ENCODE measurements at places on chromosomes 12 and 14.
A peak's percentile ranks its signal among the peaks of the same experiment; 100 is the strongest.

DNA sequence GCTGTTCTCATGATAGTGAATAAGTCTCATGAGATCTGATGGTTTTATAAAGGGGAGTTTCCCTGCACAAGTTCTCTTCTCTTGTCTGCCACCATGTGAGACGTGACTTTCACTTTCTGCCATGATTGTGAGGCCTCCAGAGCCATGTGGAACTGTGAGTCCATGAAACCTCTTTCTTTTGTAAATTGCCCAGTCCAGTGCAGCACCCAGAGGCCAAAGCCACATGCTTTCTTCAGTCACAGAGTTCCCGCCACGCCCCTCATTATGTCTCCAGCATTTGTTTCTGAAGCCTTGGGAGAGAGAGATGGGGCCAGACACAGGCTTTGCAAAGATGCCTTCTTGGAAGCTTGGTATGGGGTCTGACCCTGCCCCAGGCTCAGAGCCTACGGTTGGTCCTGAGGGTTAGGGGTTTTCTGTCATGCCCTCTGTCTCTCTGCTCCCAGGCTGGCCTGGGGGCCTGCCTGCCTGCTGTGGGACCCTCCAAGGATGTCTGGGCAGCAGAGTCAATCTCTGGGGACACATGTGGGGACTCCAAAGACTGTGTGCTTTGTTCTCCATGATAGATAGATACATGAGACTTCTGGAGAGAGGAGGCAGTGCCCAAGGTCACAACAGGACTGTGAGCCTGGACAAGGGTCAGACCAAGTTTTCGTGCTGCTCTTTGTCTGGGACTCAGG lies 114.1 kb upstream of the PRMT8 start:
- no peak for DNase-seq

DNA sequence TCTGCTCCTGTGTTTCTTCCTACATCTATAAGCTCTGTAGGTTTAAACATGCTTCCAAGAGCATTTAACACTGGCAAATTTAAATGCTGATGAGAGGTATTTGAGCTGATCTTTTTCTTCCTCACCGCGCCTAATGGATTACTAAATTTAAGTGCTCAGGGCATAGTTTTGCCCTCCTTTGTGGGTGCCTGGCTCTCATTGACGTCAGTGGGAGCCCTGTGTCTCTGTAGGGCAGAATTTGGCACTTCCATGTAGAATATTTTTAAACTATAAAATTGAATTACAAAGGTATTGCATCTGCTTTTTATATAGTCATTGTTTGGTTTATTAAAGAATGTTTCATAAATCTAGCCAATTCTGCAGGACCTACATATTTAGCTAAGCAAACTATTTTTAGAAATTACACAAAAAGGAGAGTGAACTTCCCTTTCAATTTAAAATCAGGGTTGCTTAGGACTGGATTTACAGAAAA lies 444.8 kb downstream of the AEBP2 start:
- no peak for DNase-seq

- DNase-seq = no peak
These were observed 186.5 kb upstream of the LHX5 start for GRCh38 chr12:113658006-113658655.

- no peak for DNase-seq
These were observed 41.3 kb upstream of the TMTC2 start for GRCh38 chr12:82645414-82645813.

- DNase-seq = no peak
These were observed 42.2 kb downstream of the PLXNC1 start for GRCh38 chr12:94190623-94191022.

- no peak for DNase-seq
These were observed 2.0 kb upstream of the CHURC1 start for GRCh38 chr14:64912261-64912660.

- no peak for DNase-seq
These were observed 47.7 kb upstream of the PAPLN start for GRCh38 chr14:73189651-73190050.

DNA sequence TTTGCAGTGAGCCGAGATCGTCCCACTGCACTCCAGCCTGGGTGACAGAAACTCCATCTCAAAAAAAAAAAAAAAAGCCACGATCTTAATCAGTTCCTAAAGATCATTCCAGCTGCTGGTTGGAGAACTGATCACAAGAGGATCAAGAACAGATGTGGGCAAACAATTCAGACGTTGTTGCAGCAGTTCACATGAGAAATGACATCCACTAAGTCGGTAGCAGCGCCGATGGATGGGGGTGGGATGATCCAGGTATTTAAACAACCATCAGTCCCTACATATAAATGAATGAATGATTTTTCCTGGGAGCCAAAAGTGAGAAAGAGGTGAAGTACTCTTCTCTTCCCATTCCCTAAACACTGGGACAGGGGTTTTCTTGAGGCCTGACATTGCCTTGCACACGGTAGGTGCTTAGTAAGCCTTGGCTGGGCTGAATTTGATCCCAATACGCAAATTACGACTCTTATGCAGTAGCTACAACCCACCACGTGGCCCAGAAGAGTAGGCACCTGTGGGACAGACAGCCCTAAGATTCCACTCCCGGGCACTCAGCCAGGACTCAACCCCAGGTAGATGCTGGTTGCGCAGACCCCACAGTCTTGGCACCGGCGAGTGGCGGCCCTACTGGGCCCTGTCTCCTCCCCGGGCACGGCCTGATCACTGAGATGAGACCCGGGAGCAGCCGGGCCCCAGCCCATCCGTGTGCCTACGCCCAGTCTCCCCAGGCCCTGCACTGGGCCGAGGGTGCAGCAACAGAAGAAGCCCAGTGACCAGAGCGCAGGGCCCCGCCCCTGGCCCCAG lies 565 bp downstream of the SPRYD3 start:
- no peak for DNase-seq

GRCh38 chr12:120118321-120119061 lies 1.9 kb upstream of the RAB35 start:
- no peak for DNase-seq

- DNase-seq = peak; percentile 78
These were observed 42.9 kb upstream of the EEA1 start for GRCh38 chr12:92971859-92972524.

- DNase-seq = no peak
These were observed 114.5 kb downstream of the RPAP3 start for GRCh38 chr12:47591361-47591791.

DNA sequence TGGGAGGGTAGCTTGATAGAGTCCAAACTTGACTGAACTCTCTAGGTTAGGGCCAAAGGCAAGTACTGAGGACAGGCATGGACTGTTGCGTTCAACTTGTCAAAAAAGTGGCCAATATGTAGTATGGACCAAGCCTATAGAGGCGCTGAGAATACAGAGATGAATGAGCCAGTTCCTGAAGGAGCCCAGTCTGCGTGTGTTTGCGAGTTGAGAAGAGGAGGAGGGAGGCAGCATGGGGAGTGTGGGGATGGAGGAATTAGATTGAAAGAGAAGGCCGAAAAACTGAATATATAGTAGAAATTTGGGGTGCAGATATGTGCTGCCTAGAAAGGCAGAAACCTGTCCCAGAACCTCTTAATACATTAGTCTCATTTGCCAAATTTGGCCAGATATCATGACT lies 412.4 kb downstream of the PCNX1 start:
- peak; percentile 11 for DNase-seq

DNA sequence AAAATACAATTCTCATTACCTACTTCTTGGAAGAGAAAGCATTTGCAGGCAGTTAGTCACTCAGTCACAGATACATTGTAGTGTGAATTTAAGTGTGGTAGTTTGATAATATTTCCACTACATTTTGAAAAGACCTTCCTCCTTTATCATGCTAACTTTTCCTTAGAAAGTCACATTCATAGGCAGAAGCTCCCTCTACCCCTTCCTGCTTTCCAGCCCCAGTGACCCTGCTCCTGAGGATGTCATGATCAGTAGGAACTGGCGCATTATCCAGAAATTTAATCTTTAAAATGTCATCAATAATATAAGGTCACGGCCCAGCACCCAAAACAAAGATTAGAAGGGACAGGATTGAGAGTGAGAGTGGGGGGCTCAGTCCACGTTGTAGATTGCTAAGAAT lies 707.4 kb upstream of the STXBP6 start:
- DNase-seq = no peak

- DNase-seq = no peak
These were observed 9.1 kb upstream of the FAM222A start for GRCh38 chr12:109704371-109705098.

GRCh38 chr14:50937325-50937724 lies 7.0 kb downstream of the PYGL start:
- no peak for DNase-seq

DNA sequence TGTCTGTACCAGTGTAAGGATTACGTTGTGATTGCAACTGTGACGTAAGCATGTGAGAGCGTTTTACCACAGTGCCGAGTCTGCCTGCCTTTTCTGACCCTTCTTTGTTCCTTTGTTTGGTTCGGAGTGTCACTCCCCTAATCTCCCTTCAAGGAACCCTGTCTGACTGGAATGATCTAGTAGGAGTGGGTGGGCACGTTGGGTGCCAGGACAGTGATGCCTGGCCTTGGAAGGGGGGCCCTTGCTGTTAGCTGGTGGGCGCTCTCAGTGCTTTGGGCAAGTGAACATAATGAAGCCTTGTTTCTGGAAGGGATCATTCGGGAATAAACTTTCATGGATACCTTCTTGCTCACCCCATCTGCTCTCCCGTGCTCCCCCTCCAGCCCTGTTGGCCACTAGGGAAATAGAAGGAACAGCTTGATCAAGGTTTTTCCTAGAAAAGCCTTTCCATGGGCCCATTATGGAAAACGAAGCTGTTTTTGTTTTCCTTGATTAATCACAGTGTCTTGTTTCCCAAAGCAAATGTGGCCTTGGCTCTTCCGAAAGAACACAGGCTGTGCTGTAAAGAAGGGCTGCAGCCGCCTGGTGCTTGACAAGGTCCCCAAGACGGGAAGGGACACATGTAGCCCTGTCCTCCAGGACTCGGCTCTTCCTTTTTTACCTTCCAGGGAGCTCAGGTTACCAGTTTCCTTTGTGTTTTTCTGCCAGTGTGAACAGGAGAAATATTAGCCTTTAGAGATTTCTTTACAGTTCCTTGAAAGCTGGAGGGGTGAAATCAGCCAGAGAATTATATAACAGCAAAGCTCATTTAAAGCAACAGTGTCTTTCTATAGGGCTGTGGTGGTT lies 215.5 kb downstream of the CRADD start:
- no peak for DNase-seq

GRCh38 chr12:132345126-132345525 lies 15.7 kb upstream of the GALNT9 start:
- DNase-seq = no peak

GRCh38 chr12:57803319-57803893 lies 15.1 kb downstream of the AVIL start:
- DNase-seq = no peak

- no peak for DNase-seq
These were observed 3.3 kb upstream of the CCDC196 start for GRCh38 chr14:66482873-66483272.

GRCh38 chr14:105398044-105398725 lies at the start of gene TEX22:
TEX22 (plus strand) TSS chr14:105398538; CDS start chr14:105399341, 803 bp downstream.
- peak; percentile 55 for DNase-seq

DNA sequence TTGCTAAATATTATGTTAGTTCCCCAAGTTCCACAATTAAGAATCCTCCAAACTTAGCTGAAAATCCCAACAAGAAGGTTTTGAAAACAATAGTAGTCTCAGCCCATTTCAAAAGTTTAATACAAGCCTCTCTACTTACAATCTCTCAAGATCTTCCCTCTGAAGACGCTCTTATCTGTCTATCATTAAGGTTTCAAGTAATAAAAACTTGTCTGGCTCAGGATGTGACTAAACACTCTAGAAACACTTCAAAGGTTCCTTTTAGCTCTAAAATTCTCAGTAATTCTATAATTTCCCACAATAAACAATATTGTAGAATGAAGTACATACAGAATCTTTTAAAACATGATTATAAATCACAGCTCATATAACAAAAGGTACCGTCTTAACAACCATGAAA lies 16.3 kb downstream of the YAF2 start:
- no peak for DNase-seq

DNA sequence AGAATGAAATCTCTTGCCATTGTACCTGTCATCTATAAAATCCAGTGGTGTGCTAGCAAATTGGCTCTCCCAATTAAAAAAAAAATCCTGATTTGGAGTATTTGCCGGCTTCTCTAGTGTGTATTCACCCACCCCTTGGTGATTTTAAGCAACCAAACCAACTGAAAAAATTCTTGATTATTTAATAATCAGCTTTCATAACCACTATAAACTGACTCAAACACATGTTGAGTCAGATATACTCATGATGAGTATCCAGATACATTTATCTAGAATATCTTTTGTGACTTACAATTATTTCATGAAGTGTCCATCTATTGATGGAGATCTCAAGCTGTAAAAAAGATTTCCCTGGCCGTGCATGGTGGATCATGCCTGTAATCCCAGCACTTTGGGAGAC lies 205.4 kb downstream of the RASSF9 start:
- DNase-seq = no peak

GRCh38 chr12:32558903-32559302 lies 120.2 kb upstream of the DNM1L start:
- no peak for DNase-seq

DNA sequence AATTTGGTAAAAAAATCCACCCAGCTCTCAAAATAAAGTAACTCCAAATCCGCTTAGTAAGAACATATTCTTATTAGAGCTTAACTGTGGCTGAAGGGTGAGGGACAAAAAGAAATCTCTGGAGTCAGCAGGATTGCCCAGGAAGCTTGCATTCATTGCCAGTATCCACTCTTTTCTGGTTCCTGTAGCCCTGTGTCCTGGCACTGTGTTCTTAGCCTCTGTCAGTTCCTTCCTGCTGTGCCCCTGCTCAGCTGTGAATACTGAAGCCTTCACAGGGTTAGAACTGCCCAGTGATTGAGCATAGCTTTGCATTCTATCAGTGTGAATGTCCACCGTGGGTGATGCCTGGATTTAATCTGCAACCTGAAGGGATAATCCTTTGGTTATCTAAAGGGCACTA lies 266.9 kb upstream of the PELI2 start:
- DNase-seq = no peak

- peak; percentile 94 for DNase-seq
These were observed 13.2 kb upstream of the SERPINA3 start for GRCh38 chr14:94598816-94599655.

- peak; percentile 50 for DNase-seq
These were observed 17.3 kb downstream of the KITLG start for GRCh38 chr12:88562846-88563582.

GRCh38 chr12:84706374-84706773 lies 206.2 kb downstream of the SLC6A15 start:
- DNase-seq = no peak

DNA sequence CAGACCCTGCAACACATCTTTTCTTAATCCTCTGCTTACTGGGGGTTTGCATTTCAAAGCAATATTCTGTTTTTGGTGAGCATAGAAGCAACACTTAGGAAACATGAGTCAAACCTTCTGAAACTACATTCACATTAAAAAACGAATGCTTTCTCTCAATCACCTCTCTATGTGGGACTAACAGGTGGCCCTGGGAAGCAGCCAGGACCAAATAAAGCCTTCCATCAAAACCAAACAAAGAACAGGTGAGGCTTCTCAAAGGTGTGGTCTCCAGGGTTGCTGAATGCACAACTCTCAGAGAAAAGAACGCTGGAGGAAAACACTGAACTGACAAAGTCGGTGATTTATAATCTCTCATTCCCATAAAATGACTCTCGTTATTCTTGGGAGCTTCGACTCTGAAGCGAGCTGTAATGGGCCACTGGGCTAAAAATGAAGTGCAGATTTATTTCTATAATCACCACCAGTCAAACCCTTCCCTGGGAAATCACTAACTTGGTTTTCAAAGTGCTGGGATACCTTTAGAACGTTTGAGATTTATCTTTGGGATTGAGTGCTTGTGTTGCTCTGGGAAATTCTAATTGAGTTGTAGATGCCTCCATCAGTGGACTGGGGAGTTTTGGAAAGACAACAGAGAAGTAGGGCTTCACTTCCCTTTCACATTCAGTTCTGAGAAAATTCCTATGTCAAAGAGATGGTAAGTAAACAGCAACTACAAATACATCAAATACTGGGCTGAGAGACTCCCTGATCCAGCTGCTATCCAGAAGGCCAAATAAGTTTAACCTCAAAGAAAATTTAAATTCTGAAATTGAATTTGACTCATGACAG lies 262.0 kb upstream of the TMPO start:
- DNase-seq = no peak
